ENCODE measurements at places on chromosomes 5 and 9.

DNA sequence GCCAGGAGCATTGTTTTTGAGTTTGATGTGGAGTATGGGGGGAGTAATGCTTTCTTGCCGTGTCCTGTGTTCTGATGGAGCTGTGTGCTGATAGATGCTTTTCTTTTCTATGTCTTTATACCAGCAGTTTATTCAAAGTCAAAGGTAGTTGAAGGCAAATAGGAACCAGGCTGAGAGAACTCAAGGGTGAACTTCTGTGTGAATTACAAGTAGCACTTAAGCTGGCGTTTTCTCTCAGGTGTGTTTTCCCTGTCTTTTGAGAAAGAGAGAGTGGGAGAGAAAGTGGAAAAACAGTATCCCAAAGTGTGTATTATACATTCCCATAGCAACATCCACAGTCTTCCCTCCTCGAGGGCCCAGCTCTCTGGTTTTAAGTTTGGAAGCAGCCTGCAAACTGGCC is 1.5 kb downstream of the TNFAIP8 start:
- no peak for DNase-seq

GRCh38 chr9:96004379-96004778 is 128.9 kb downstream of the ERCC6L2 start:
- no peak for DNase-seq

GRCh38 chr5:138457531-138458275 is 7.6 kb upstream of the EGR1 start:
- no peak for DNase-seq

- no peak for DNase-seq
Observed at GRCh38 chr5:61228691-61229280, 66.5 kb upstream of the SMIM15 start.

DNA sequence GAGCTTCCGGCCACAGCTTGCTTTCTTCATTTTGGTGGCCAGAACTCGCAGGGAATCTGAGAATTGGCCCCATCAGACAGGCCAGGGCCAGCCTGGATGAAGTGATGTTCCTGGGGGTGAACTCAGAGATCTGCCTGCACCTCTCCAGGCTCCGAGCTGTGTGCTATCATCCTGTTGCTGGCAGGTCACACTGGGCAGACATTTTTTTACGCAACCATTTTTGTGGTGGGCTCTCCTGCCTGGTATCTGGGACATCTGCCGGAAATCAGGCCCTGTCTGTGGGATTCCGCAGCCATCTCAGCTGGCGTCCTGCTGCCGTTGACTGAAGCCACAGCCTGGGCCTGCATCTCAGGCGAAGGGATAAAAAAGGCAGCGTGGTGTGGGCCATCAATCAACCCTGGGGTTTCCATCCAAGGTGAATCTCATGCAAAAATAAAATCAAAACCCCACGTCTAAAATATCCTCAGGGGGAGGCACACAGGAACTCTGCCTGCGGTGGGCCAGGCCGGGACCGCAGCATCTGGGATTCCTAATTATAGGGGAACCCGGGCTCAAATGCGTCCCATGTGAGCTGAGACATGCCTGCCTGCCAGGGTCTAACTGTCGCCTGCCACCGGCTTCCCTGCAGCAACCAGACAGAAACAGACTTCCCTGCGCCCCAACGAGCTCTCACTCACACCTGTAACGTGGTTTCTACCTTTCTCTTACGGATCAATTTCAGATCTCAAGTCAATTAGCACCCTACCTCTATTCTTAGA is 174.3 kb downstream of the SYK start:
- DNase-seq: no peak

DNA sequence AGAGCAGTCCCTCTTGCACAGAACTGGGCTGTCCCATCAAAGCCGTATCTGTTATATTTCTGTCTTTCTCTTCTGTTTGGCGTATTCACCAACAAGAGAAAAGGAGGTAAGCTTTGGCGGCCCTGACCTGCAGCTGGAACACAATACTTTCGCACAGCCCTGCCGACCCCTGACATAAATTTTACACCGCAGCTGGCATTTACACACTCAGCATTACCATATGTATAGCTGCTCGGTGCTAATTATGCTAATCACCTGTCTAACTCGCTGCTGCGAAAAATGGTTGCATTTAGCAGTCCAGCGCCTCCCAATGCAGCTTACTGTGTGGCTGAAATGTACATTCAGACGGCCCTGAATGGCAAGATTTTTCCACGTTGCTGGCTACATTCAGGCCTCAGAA is 20.8 kb downstream of the PTCH1 start:
- no peak for DNase-seq

- DNase-seq: no peak
Observed at GRCh38 chr5:137867664-137868063, at the start of gene MYOT. Gene MYOT (plus strand): TSS chr5:137867860. CDS start chr5:137870652, 2,792 bp downstream.

- DNase-seq: no peak
Observed at GRCh38 chr5:136474466-136474865, 109.1 kb upstream of the TRPC7 start.

Measured in stimulated activated naive CD8-positive, alpha-beta T cell treated with anti-CD3 and anti-CD28 coated beads, Interleukin-15, amount 100 ng/mL, for 72 hours (primary cell).